A375 (cell line): ENCODE measurements at places on chromosomes 16 and 17. TPM values are rescaled to one million over a fixed set of nuclear protein-coding genes. Genes with fewer than 3 reads are reported as not detected.

Gene TMEM220
- total RNA-seq: not detected in 2 replicates

Gene RHBDL1
- 6.5 and 6.8 TPM in 2 replicates for total RNA-seq

Gene KCNH4
- 0.03 and 0.04 TPM in 2 replicates for total RNA-seq

Gene ACSM2A
- total RNA-seq: not detected in 2 replicates

Gene CACNG1
- not detected in 2 replicates for total RNA-seq
